ENCODE measurements at places on chromosomes 3 and 15. TPM values are rescaled to one million over a fixed set of nuclear protein-coding genes. Genes with fewer than 3 reads are reported as not detected.

The STARD5 gene
- 3.7 TPM for total RNA-seq

The CPNE9 gene
- not detected for total RNA-seq

The ITPR1 gene
- 224 TPM for total RNA-seq

The CDHR4 gene
- total RNA-seq: not detected

Data from esophagus muscularis mucosa (tissue), 4 donors.